T47D (cell line): ENCODE measurements at places on chromosomes 16 and 17.

DNA sequence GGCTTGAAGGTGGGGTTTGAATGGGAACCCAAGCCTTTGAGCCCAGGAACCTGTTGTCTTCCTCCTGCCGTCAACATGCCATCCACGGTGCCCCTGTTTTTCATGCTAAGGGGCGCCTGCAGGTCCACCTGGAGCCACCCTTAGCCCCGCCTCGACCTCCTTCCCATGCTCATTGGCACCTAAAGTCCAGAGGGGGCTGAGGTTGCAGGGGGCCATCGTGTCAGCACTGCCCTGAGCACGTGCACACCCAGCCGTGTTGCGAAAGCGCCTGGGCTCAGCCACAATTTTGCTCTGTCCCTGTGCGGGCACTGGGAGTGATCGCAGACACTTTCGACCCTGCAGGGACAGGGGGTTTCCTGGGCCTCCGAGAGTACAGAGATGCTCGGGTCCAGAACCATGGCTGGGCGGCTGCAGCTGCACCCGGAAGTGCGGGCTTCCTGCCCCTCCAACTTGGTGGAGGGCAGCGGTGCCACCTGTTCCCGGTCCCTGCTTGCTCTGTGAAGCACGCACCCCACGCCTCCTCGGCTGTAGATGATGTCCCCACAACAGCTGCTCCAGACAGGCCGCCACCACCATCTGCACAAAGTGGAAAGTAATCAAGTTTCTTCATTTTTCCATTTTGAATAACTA lies 454.7 kb downstream of the CDH8 start:
- no peak for DNase-seq

DNA sequence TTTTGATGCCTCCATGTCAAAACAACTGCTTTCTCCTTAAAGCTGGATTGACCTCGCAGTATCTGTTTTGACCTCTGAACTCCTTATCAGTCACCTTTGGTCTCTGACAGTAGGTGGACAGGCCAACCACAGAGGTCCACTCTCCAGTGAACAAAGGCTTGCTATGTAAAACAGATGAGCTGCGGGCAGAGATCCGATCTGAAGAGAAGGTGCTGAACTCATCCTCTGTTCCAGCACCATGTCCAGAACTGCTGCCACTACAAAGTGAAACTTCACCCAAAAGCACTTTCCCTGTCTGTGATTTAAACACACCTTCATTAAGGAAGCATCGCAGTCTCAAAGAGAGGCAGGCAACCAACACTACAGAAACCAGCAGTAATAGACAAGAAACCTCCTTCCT lies 117.3 kb upstream of the CORO6 start:
- no peak for DNase-seq

GRCh38 chr17:2192367-2193057 lies 111.1 kb downstream of the SMG6 start:
- no peak for DNase-seq

GRCh38 chr17:2929881-2930533 lies 133.4 kb downstream of the OR1D5 start:
- peak; percentile 56 for DNase-seq

DNA sequence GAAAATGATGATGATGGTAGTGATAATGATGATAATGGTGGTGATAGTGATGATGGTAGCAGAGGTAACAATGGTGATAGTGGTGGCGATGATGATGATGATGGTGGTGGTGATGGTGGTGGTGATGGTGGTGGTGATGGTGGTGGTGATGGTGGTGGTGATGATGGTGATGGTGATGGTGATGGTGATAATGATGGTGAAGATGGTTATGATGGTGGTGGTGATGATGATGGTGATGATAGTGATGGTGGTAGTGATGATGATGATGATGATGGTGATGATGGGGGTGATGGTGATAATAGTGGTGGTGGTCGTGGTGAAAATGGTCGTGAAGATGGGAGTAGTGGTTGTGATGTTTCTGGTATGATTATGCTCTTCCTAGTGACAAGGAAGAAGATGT lies 581.8 kb downstream of the HS3ST4 start:
- no peak for DNase-seq

DNA sequence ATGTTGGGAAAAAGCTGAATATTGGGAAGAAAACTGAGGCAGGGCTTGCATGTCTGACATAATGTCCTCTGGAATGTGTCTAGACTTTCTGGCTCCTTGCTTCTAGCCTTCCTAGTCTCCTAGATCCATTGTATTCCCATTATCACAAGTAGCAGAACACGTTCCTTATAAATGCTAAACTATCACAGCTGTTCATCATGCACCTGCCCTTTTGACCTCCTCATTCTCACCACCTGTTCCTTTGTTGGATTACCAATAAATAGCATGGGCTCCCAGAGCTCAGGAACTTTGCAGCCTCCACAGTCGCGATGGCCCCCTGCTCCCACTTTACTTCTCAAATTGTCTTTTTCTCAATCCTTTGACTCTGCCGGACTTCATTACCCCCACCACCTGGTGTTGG lies 49.7 kb downstream of the ACSM1 start:
- DNase-seq, result no peak

DNA sequence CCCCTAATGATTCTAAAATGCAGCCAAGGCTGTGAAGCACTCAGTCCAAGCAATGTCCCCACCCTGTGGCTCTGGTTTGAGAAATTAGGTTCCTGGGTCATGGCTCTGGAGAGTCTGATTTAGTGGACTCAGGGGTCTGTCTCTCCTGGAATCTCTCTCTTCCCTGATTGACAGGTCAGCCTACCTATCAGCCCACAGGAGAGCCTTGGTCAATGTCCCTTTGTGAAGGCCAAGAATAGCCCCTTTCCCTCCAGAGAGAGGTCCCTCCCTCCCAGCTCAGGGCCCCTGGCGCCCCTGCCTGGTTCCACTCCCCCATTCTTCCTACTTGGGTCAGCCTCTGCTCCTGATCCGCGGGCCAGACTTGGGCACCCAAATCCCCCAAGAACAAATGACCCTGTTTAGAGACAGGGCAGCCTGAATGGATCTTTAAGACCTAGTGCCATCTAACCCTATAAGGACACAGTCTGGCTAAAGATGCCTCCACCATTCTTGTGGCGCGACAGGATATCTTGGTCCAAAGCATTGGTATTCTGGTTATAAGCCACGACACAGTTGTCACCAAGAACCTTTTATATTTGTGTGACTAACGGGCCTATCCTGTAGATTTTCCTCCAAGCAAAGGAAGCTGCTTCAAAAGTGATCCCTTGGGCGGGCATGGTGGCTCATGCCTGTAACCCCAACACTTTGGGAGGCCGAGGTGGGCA lies 38.3 kb upstream of the PRSS54 start:
- peak; percentile 10 for DNase-seq

DNA sequence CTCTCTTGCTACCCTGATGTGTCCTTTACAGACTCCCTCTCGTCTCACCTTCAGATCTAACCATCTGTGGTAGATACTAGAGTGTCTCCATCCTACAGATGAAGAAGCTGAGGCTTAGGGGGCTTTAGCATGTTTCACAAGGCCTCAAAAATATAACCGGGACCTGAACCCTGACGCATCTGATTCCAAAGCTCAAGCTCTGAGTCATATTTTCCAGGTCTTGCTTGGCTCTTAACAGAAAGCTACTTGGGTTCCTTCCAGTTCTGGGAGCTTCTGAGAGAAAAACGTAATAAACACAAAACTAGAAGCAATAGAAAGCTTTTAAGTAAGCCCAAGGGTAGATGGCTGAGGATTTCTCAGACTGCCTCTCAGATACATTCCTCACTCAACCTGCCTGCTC lies 224.3 kb upstream of the EEF2KMT start:
- no peak for DNase-seq

- DNase-seq, result peak; percentile 84
Observed at GRCh38 chr17:81804559-81805399, 829 bp downstream of the GCGR start.

GRCh38 chr17:57011491-57012015 lies 33.6 kb downstream of the SCPEP1 start:
- no peak for DNase-seq

DNA sequence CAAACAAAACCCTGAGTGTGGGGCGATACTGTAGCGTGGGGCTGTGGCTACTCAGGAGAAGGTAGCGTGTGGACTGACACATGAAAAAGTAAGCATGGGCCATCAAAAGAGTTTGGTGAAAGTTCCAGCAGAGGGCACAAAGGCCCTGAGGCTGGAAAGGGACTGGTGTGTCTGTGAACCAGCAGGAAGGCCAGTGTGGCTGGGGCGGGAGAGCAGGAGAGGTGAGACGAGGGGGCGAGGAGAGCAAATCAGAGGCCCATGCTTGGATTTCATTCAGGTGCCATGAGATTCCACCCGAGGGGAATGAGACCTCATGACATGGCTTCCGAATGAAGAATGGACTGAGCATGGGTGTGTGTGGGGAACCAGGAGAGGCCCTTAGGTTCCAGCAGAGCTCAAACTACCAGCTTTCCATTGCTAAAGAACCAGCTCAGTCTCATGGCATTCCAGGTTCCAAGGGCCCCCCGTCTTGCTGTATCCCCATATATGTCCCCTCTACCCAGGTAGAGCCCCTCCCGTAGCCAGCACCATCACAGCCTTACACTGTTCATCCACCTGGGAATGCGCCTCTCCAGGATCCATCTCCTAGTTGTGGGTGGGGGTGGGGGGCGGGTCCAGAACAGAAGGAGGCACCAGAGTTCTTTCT lies 31.1 kb downstream of the TRPV2 start:
- DNase-seq, result no peak

DNA sequence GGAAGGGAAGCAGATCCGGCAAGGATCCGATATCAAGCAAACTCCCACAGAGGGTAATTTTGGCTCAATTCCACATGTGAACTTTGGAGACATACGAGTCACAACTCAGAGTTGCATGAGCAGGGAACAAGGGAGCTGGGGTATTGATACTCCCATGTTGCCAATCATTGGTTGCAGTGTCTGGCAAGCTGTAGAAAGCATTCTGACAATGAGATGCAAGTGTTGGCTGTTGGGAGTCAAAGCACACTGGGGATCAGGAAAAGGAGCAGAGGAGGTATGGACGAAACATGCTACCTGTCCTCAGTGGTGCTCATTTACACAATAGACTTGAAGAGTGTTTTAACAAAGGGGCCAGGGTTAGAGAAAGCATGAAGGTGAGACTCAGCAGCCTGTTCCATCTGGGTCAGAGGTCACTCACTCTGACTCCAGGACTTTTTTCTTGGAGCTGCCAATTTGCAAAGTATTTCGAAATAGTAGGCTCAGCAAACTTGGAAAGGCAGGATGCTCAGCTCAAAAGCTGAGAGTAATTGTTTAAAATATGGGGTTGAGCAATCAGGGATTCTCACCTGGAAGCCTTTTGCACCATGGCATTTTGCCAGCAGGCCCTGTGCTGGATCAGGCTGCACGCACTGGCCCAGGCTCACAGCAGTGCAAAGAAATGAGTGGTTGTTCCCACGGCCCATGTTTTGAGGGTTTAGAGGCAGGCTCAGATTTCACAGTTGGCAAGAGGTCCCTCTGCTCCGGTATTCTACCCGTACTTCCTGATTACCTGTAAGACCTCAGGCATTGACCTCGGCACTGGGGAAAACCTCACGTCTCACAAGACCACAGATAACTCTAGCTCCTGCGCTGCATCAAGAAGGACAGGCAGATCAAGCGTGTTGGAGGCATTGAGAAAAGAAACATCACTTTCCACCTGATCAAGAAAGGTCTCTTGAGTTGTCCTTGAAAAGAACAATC lies 17.6 kb upstream of the NKD1 start:
- no peak for DNase-seq

DNA sequence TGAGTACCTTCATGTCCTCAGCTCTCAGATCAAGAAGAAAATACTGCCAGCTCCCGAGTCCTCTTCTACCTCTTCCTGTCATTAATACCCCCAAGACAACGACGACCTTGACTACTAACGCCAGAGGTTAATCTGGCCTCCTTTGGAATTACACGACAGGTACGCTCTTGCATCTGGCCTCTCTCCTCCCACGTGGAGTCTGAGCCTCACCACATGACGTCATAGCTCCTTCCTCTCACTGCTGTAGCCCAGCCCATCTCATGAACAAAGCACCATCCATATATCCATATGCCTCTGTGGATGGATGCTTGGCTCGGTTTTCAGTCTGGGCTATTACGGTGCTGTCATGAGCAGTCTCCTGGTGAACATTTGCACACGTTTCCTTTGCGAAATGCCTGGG lies 110.2 kb upstream of the TNRC6C start:
- peak; percentile 29 for DNase-seq

GRCh38 chr17:1783834-1784611 lies 22.2 kb downstream of the SERPINF1 start:
- peak; percentile 52 for DNase-seq

DNA sequence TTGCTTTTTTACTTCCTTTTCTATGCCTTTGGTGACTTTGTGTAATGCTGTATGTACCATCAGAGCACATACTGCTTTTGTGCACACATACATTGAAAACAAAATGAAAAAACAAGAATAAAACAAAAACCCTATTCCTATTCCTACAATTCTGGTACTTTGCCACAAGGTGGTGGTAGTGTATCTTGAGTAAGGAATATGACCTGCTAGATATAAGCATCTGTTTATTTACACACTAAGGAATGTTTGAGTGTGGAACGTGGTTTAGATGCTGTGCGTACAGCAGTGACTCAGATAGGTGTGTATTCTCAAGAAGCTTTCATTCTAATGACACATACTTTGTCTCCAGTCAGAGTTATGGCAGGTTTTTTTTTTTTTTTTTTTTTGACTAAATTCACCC lies 606.2 kb downstream of the WWOX start:
- DNase-seq, result no peak

DNA sequence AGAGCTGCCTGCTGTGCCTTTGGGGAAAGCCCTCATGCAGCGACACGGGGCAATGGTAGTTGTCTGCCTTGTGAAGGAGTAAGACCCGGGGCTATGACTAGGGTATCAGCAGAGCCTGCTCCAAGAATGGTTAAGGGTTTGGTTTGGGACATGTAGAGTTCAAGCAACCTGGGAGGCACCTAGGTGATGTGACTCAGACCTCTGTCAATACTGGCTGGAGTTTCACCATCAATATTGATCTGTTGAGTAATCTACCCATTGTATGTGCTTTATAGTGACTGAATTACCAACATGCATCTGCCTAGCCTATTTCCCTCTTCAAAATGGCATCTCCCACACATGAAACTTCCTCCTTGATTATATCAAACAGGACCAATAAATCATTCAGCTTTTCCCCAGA lies 398.4 kb upstream of the HSBP1 start:
- no peak for DNase-seq

DNA sequence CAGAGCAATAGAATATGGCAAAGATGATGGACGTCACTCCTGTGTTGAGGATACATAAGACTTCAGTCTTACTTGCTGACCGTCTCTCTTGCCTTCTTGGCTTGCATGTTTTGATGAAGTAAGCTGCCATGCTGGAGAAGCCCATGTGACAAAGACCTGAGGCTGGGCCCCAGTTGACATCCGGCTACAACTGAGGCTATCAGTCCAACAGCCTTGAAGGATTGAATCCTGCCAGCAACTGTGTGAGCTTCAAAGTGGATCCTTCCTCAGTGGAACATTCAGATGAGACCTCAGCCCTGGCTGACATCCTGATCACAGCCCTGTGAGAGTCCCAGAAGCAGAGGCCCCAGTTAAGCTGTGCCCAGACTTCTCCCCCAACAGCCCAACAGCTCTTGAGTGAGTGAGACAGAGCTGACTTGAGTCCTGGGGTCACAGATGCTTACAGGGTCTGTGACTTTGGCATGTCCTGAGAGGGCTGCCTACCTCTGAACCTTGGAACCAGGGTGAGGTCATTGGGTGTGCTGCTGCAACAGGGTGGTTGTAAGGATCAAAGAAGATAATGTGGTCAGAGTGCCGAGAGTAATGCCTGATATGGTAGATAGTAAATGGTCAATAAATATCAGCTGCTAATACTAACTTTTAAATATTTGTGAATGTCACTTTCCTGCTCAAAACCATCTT lies 2.4 kb upstream of the BRD7 start:
- no peak for DNase-seq
